ENCODE measurements at places on chromosomes 2 and 18.

DNA sequence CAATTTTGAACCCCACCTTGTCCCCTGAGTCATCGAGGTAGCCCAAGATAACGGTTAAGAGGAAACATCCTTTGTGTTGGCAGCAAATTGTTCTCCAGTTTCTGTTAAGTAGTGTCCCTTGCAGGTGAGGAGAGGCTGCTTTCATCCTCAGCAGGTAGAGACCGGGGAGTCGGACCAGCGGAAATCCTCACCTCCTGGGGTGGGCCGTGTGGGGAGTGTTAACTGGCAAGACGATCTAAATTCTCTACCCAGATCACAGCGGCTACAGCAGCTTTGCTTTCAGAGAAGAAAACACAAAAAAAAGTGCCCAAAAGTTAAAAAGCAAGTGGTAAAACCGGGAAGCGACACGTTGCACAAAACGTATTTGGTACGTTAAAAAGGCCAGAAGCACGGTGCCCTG, 63.2 kb downstream of the ADI1 start:
- DNase-seq = no peak

GRCh38 chr2:240873805-240874714, 5.4 kb downstream of the AGXT start:
- no peak for DNase-seq

- DNase-seq = no peak
These were observed 130.3 kb upstream of the CTAGE1 start for GRCh38 chr18:22547807-22548561.

GRCh38 chr2:177338177-177338721, 54.3 kb upstream of the AGPS start:
- DNase-seq = no peak

DNA sequence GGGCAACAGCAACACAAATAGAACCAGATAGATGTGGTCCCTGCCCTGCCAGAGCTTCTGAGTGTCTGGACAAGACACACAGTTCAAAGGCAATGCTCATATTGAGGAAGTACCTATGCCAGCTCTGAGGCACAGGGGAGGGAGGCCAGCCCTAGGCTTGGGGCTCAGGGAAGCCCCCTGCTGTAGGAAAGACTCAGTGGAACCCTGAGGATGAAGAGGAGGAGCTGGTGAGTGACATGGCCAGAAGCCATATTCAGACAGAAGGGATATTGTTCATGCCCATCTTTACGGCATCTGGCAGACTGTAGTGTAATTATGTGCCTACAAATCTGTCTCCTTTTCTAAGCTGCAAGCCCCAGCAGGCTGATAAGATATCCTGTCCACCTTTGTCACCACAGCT, 8.8 kb downstream of the SIGLEC15 start:
- no peak for DNase-seq

DNA sequence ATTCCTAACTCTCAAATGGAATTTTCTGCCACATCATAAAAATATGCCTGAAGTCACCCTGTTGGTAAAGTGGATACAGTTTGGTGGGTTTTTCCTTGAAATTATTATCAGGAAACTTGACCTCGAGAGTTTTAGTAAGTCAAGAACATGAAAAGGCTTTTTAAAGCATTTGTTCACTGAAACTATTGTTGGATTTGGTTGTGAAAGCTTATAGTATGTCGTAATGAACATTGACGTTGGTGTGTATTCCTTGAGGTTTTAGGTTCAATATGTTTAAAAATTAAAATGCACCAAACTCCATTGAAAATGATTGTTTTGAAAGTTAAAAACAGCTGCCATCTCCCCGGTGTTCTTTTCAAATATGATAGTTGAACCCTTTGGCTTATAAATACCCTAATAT, 30.8 kb downstream of the AOX1 start:
- DNase-seq = no peak

GRCh38 chr2:7203056-7203467, 285.9 kb downstream of the RNF144A start:
- DNase-seq = peak; percentile 27

DNA sequence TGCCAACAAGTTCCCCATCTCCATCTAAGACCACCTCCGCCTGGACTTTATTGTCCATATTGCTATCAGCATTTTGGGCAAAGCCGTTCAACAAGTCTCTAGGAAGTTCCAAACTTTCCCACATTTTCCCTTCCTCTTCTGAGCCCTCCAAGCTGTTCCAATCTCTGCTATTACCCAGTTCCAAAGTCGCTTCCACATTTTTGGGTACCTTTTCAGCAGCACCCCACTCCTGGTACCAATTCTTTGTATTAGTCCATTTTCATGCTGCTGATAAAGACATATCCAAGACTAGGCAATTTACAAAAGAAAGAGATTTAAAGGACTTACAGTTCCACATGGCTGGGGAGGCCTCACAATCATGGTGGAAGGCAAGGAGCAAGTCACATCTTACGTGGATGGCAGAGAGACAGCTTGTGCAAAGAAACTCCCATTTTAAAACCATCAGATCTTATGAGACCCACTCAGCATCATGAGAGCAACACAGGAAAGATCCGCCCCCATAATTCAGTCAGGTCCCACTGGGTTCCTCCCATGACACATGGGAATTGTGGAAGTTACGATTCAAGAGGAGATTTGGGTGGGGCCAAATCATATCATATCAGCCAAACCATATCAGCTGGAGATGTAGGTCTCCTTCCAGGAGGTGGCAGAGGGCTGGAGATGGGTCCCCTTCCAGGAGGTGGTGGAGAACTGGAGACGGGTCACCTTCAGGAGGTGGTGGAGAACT, 19.8 kb upstream of the TXNDC2 start:
- DNase-seq = no peak

DNA sequence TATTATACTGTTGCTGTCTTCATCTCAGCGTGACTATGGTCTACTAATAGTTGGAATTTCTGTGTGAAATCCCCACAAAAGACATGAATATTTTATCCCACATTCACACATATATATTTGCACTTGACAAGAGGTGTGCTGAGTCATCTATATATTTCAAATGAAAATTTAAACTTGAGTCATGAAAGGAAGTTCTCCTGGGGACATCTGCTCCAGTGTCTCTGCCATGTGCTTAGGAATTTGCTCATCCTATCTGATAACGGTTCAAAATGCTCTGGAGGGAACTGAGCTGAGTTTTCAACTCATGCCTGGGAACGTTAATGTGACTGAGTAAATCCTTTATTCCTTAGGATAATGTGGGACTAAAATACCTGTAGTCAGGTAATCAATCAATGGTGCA, 326.2 kb upstream of the MEX3C start:
- no peak for DNase-seq

- DNase-seq = no peak
These were observed 36.3 kb downstream of the CXCR4 start for GRCh38 chr2:136081582-136082210.

DNA sequence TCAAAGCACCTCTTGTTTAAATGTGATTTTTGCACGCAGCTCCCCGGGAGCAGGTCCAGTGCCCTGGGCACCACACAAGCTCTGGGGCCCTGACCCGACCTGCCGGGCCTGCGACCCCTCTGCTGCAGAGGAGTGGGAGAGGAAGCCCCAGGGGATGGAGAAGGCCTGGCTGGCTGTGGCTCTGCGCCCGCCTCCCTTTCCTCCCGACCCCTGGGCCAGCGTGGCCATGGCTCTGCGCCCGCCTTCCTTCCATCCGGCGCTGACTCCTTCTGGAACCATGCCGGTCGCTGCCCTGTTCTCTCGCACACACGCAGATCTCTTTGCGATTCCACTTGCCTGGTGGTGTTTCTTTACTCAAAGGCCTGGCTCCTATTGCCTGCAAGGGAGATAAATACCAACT, 166.5 kb upstream of the SALL3 start:
- no peak for DNase-seq

DNA sequence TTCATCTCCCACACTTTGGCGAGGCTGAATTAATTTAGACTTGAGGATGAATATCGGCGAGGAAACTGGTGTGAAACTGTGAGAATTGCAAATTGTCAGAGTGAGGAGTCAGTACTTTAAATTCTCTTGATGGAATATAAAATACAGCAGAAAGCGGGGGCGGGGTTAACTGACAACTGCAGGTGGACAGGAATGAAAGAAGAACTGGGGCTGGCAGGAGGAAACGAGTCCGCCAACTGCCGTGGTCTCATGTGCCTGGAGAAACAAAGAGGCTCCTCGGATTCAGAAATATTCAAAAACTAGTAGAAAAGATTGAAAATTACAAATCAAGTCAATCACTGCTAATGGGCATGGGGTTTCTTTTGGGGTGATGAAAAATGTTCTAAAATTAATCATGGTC, 44.3 kb downstream of the MOGAT1 start:
- DNase-seq = no peak

GRCh38 chr18:32769586-32770053, 3.2 kb downstream of the KLHL14 start:
- no peak for DNase-seq

DNA sequence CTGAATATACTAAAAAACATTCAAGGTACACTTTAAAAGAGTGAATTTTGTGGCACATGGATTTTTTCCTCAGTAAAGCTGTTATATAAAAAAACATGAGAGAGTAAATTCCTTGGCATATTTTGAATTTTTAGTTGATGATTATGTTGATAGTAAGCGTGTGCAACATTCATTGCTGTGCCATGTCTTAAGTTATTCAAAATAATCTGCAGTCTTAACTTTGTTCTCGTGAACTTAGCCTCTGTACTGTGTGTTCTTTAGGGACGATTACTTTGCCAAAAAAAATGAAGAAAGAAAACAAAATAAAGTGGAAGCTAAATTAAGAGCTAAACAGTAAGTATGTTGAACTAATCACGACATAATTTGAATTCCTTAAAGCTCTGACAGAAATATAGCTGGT, 9.6 kb downstream of the SSB start:
- DNase-seq = no peak

GRCh38 chr18:47983055-47983454, 52.6 kb upstream of the SMAD2 start:
- no peak for DNase-seq

GRCh38 chr18:3540805-3541548, 91.0 kb downstream of the TGIF1 start:
- DNase-seq = no peak

GRCh38 chr2:61771904-61772845, 81.7 kb downstream of the FAM161A start:
- no peak for DNase-seq

- no peak for DNase-seq
These were observed 42.1 kb upstream of the TAF1B start for GRCh38 chr2:9800975-9801726.

GRCh38 chr2:74333896-74334586, 9.2 kb downstream of the SLC4A5 start:
- no peak for DNase-seq

GRCh38 chr2:126674075-126674744, 18.3 kb downstream of the GYPC start:
- no peak for DNase-seq

DNA sequence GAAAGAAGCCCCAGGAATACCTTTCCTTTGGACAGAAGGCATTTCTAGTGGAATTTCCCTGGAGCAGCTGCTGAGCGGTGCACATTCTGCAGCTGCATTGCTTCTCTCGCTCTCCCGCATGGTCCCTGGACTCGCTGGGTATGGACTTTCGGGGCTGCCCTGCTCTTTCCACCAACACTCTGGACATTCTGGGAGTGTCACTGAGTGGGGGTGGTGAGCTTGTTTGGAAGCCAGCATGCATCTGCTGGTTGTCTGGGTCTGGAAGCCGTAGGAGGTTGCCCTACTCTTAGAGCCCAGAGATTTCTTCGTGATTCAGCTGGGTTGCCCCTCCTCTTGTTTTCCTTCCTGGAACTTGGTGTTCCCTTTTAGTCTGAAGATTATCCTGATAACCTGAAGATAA, 52.6 kb downstream of the TWIST2 start:
- DNase-seq = no peak

GRCh38 chr2:31101701-31102100, 36.5 kb downstream of the GALNT14 start:
- no peak for DNase-seq

DNA sequence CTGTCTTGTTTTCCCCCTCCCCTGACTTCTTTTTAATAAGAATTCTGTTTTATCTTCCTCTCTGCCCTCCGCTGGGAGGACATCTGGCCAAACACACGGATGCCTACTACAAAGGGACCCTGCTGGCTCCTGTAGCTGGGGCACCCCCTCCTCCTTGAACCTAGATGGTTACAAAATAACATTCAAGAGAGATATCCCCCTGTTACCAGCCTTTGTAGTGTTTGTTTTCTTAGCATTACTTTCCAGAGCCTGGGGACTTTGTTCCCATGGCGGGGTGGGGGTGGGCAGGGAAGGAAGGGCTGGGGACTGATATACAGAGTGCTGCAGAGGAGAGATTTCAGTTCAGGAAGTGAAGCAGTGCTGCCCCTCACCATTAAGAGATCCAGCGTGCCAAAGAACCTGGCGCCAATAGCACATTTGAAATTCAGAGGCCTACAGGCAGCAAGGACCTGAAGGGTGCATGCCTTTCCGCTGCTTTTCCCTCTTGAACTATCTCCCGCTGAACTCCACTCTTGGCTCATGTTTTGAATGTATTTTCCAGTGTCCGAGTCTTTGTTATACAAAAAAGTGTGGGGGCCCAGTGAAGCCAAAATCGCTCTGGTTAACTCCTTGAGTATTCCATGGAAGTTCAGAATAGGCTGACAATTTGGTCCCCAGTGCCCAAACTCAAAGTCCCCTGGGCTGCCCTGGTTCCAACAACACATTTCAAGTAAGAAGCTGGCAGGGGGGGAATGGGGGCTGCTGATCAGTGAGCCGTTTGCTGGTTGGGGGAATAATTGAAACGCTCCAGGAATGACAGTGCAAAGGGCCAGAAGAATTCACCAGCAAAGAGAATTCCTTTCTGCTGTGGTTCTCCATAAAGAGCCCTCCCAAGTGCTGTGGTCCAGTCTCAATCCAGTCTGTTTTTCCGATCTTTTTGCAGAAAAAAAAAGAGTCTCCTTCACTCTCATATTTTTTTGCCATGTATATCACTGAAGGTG, 94.8 kb upstream of the THOC1 start:
- no peak for DNase-seq

GRCh38 chr2:113192459-113193100, 18.8 kb downstream of the PSD4 start:
- no peak for DNase-seq

GRCh38 chr18:42365591-42365990, 410.6 kb downstream of the PIK3C3 start:
- DNase-seq = no peak

- DNase-seq = no peak
These were observed 383.2 kb downstream of the BCL11A start for GRCh38 chr2:60170272-60170671.

- DNase-seq = no peak
These were observed 7.5 kb upstream of the SCN1A start for GRCh38 chr2:166135152-166135848.

GRCh38 chr2:46042207-46042637, 255.0 kb upstream of the EPAS1 start:
- DNase-seq = no peak

DNA sequence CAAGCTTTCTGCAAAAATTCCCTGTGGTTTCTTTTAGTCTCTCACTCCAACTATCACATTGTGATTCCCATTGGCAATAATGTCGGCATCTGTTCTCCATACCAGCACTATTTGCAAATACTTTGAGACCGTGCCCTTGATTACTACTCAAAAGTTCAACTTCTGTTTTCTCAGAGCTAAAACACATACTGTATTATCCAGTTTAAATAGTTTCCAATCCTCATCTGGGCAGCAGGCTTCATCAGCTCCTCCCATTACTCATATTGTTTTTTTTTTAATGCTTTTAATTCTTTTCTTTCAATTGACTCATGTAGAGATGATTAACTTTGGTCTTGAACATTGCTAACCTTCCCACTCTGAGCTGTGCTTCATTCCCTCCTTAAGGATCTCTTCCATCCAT, 135.8 kb downstream of the METTL8 start:
- DNase-seq = no peak
